ENCODE measurements at places on chromosomes 6 and 20.

- DNase-seq: no peak
Measured at GRCh38 chr6:19664878-19665612, 172.1 kb upstream of the ID4 start.

DNA sequence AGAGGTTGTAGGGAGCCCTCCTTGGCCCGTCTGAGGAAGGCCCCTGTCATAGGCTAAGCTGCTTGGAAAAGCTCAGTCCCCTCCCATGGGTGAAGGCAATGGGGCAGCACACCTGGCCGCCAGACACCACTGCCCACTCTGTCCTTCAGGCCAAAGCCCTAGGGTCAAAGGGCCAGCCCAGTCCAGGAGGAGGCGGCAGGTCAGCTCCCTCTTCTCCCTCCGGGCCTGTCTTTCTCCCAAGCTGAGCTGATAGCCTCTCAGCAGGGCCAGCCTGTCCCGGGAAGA, 5.1 kb upstream of the CLPSL2 start:
- DNase-seq: no peak

GRCh38 chr6:135972586-135972985, 121.1 kb downstream of the PDE7B start:
- no peak for DNase-seq

DNA sequence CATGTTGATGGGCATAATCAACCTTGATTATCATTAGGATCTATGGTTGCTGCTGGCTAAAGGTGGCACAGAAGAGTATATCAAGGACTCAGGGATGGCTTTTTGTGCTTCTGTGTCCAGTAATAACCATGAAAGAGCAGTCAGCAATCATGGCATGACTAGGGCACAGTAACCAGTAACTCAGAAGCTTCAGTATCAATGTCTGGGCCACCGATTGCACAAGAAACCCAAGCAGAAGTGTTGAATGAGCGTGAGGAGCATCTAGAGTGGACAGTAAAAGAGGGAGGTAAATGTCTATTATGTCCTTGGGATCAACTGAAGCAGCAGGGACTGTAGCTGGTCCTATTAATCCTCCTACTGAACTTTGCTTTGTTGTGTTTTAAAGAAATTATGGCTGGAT, 81.5 kb upstream of the F13A1 start:
- no peak for DNase-seq

- no peak for DNase-seq
Measured at GRCh38 chr20:16846006-16846405, 97.8 kb downstream of the OTOR start.

- DNase-seq: no peak
Measured at GRCh38 chr6:149335924-149336608, 18.6 kb downstream of the TAB2 start.

DNA sequence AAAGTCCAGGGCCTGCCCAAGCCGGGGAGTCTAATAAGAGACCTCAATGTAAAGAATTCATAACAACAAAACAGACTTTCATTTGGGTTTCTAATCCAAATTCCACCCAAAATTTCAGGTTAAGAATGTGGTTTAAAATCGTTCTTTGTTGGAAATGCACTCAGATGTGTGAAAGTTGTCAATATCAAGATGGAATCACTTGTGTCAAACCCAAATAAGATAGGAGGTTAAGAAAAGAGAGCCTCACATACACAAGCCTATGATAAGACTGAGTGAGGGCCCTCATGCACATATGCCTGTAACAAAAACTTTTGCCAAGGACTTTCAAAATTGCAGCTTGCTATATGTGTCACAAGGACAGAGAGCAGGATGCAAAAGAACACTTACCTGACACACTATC, 145.7 kb downstream of the HACE1 start:
- DNase-seq: no peak

- DNase-seq: no peak
Measured at GRCh38 chr6:105815661-105816555, 270.2 kb upstream of the PRDM1 start.

- no peak for DNase-seq
Measured at GRCh38 chr6:141490982-141491381, 641.7 kb upstream of the GJE1 start.

DNA sequence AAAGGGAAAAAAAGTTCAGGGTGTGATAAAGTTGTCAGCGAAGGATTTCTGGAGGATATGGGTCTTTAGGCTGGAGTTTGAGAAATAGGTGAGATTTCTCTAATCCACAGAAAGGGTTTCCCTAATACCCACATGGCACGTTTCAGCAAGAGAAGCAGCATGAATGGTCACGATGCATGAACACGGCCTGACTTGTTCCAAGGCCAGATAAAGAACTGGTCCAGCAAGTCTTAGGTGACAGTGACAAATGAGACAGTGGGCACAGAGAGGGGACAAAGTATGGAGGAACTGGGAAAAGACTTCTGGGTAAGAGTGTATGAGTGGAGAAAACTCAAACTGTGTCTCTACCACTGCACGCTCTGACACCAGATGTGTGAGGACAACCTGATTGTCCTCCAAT, 262.0 kb upstream of the FOXQ1 start:
- DNase-seq: no peak

GRCh38 chr6:51790946-51791345, 296.5 kb downstream of the PKHD1 start:
- no peak for DNase-seq

- DNase-seq: no peak
Measured at GRCh38 chr20:63767456-63767855, 27.9 kb downstream of the SLC2A4RG start.

DNA sequence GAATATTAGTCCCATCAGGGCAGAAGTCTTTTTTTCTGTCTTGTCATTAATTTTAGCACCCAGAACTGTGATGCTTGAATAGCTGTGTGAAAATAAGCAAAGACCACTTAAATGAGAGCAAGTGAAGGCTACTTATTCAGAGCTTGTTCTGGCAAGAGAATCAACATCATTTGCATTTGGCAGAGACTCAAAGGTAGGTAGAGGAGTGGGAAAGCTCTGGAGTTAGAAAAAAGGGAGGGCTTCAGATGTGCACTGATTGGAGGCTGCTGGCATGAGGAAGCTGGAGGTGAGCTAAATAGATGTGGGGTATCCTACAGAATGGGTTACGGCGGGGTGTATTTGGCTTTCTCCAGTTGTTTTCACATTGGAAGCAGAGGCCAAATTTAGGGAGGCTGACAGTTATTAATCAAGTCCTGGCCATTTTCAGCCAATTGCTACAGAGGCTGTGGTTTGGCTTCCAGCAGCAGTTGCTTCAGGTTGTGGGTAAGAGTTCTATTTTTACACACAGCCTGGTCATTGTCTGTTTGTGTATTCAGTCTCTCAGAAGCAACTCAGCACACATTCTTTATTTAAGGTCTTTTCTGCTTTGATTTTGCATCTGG, 254.3 kb downstream of the BTBD3 start:
- DNase-seq: no peak

DNA sequence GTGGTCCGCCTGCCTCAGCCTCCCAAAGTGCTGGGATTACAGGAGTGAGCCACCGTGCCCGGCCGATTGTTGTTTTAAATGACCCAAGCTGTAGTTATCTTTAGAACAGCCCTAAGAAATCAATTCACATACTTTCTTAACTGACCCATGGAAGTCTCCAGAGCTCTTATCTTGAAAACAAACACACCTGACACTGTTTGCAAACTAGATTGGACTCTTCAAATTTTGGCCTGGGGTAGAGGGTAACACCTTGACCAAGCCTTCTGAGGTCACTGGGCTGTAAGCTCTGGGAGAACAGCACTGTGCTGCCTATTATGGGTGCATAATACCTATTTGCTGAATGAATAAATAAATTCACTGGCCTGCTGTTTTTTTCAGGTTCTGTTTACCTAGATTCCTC, 190.6 kb downstream of the AIG1 start:
- DNase-seq: no peak

- DNase-seq: no peak
Measured at GRCh38 chr20:13396826-13397225, 175.8 kb downstream of the ISM1 start.

DNA sequence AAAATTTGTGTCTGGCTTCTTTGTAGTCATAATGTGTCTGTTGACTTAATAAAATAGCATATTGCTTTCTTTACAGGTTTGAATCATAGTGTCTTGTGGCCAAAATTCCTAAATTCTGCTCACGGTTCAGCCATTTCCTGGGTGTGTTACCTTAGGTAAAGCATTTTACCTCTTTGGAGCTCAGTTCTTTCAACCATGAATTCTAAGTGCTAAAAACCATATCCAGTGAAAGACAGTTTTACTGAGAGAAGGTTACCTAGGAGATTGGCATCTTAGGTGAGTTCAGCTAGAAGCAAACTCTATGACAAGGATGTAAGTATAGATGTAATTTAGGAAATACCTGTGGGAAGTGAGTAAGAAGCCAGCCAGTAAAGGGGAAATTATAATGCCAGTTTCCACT, 20.7 kb downstream of the CRYBG1 start:
- no peak for DNase-seq

DNA sequence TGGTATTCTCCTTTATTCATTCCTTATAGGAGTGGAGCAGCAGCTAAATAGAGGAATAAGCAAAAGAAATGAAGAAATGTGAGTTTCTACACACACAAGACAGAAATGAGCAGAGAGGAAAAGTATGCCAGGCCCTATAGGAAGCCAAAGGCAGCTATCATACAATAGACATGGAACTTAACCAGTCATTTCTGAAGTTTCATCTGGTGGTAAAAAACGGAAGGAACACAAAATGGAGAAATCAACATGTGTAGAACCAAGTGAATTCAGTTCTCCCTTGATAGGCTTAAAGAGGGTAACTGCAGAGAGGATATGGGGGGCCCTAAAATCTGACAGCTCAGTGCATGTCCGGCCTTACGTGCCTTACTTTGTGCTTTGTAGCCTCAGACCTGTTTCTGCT, 44.6 kb downstream of the TSBP1 start:
- DNase-seq: no peak

GRCh38 chr20:16599257-16599656, 26.0 kb upstream of the KIF16B start:
- no peak for DNase-seq

DNA sequence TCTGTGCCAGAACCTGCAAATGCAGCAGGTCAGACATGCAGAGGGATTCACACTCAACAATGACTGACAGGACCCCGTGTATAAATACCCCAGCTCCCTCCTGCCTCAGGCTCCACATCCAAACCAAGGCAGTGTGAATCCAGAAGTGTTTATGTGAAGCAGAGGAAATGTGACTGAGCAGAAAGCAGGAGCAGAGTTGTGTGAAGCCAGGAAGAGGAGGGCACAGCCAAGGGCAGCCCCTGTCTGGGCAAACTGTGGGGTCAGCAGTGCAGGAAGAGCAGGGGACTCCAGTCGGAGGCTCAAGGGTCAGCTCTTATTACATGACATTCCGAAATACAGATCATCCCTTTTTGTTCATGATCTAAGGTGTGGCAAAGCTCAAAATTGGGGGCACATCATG, 19.3 kb upstream of the ENTPD6 start:
- no peak for DNase-seq

- no peak for DNase-seq
Measured at GRCh38 chr6:117448732-117449485, 23.2 kb upstream of the ROS1 start.

DNA sequence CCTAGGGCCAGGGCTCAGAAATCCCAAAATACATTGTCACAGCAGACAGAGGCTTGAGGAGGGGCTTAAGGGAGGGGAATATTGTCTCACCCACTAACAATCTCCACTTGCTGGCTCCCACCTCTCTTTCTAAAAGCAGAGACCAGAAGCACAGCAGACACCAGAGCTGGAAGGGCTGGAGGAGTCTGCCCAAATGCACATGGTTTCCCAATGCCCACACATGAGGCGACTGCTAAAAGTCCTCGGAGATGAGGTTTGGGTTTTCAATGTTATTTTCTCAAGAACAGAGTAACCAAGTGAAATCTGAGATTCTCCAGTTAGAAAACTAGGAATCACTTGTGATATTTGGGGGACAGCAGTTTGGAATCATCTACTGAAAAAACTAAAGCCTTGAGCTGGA, 325.6 kb upstream of the JARID2 start:
- DNase-seq: no peak

DNA sequence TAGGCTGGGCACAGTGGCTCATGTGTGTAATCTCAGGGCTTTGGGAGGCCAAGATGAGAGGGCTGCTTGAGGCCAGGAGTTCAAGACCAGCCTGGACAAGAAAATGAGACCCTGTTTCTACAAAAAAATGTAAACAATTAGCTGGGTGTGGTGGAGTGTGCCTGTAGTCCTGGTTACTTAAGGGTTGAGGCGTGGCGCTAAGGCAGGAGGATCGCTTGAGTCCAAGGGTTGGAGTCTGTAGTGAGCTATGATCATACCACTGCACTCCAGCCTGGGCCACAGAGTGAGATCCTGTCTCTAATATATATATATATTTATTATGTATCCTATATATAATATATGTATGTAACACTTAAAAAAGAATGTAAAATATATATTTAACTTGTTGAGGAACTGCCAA, 7.9 kb upstream of the ABRACL start:
- DNase-seq: no peak

DNA sequence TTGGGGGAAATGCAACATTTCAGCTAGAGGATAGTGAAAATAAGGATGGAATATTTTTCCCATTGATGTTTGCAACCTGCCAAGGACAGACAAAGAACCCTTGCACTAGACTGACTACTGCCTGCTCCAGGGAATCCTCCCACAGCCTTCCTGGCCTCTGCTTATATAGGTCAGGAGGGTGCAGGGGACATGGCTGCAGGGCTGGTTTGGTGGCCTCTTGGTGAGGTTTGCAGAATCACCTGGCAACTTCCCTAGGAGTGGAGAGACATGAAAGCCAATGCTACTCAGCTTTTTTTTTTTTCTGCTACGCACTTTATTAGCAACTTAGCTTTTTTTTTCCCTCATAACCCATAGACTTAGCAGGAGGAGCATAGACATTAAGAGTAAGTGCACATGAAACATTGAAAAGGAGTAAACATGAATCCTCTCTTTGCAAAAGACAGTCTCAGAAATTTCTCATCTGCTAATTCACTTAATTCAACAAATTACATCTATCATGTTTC, 39.8 kb upstream of the CDYL start:
- no peak for DNase-seq

DNA sequence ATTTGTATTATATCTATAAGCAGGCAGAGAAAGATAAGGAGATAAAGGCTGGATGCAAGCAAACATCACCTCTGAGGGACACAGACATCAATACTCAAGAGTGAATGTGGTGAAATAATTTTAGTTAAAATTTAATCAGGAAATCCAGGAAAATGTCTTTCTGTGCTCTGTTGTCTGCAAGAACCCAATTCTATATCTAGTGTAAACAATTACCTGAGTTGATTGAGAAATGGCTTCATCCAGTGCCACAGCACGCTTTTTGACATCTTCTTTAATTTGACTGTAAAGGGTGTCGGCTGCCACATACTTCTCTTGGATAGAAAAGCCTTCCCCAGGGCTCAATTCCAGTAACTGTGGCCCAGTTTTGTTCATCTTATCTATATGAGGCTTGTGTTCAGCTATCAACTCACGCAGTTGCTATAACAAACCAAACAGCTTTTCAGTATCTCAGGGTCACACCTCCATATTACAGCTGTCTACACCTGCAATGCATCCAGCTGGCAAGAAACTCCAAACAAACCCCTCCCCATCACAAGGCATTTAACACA, 131.6 kb downstream of the DST start:
- no peak for DNase-seq

DNA sequence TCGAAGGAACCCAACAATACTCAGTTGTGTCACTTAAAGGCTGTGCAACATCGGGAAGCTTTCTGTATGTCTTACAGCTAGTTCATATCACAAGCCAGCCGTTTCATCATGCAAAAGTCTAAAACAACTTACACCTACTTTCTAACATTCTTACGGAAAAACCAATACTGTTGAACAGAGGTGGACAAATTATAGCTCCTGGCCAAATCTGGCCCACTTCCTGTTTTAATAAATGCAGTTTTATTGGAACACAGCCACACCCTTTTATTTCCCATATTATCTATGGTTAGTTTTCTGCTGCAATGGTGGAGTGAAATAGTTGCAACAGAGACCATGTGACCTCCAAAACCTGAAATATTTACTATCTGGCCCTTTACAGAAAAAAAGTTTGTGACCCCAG, 46.6 kb downstream of the MYB start:
- no peak for DNase-seq
